Breast epithelium (tissue), 4 donors: ENCODE measurements at places on chromosomes 4 and X.

GRCh38 chrX:133650239-133650638 is 234.9 kb upstream of the GPC4 start:
- H3K4me1 ChIP-seq, result no peaks in the 10 kb centered on the region
- no peaks in the 10 kb centered on the region for H3K36me3 ChIP-seq
- peaks cover 49% of the 10 kb centered on the region for H3K27me3 ChIP-seq

GRCh38 chr4:94216394-94216793 is 8.7 kb downstream of the SMARCAD1 start:
- H3K36me3 ChIP-seq, result peaks cover 7% of the 10 kb centered on the region
- H3K27ac ChIP-seq, result no peak overlapping the region
- no peaks in the 10 kb centered on the region for H3K27me3 ChIP-seq
- no peak overlapping the region for H3K4me3 ChIP-seq
- H3K4me1 ChIP-seq, result no peaks in the 10 kb centered on the region
- no peak for DNase-seq

DNA sequence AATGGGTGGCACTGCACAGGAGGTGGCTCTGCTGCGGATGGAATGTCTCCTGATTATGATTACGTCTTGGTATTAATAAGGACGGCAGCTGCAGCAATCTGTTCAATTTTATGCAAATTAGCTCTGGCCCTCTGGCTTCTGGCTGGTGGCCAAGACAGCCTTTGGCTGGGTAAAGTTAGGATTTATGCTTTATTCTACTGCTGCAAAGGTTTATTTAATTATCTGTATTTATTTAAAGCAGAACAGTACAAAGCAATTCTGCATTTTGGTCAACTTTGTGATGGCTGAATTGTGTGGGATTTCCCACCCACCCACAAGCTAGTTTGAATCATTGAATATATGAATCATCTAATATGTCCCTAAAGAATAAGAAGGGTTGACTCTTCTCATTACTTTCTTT is 745.6 kb upstream of the FAM241A start:
- no peak overlapping the region for H3K4me3 ChIP-seq
- no peaks in the 10 kb centered on the region for H3K27me3 ChIP-seq
- no peak for DNase-seq
- no peaks in the 10 kb centered on the region for H3K4me1 ChIP-seq

DNA sequence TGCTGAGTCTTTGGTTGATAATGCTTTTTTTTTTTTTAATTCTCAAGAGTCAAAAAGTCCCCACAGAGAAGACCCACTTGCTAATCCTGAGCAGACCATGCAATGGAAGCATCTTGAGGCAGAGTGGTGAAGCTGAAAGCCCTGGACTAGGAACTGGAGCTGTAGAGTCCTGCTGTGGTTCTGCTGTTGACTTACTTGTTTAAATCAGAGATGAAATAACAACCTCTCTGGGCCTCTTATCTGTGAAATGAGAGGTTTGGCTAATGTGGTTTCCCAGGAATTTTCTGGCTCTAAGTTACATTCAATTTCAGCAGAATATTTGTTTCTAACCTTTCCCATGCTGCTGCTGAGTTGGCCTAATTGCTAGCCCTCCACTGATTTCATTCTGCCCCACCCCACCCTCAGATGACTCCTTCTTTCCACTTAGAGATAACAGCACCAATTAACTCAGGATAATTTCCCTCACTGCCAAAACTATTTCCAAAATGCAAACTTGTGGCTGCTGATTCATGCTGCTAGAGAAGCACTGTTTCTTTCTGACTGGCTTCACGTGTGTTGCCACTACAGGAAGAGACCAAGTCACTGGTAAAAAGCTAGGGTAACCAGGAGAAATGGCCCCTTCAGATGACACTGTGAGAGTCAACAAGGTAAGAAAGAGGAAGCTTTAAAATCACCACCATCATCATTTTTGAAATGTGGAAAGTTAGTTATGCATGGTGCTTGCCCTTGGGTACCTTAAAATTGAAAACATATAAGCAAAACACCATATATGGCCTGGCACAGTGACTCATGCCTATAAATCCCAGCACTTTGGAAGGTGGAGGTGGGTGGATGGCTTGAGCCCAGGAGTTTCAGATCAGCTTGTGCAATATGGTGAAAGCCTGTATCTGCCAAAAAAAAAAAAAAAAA is 326.4 kb downstream of the DCHS2 start:
- DNase-seq, result no peak
- H3K4me3 ChIP-seq, result no peak overlapping the region
- no peaks in the 10 kb centered on the region for H3K36me3 ChIP-seq
- H3K27ac ChIP-seq, result peak overlapping the region; percentile 55
- H3K4me1 ChIP-seq, result no peaks in the 10 kb centered on the region

DNA sequence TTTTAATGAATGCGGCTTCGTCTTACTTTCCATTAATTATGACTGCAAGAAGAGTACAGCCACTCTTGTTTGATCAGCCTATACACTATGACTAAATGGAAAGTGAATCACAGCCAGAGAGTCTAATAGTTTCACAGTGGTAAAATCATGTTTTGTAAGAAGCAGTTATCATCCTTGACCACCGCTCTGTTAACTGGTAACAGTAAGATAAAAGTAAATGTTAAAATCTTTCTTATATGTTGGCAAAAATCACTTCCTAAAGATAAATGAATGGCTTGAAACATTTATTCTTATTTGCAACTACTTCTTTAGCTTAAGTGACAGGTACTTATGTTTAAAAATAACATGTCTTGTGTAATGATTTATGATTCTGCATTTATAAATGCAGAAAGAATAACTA is 13.2 kb downstream of the GALNT7 start:
- H3K27me3 ChIP-seq, result no peaks in the 10 kb centered on the region
- H3K4me3 ChIP-seq, result no peak overlapping the region
- H3K27ac ChIP-seq, result no peak overlapping the region
- H3K36me3 ChIP-seq, result no peaks in the 10 kb centered on the region

DNA sequence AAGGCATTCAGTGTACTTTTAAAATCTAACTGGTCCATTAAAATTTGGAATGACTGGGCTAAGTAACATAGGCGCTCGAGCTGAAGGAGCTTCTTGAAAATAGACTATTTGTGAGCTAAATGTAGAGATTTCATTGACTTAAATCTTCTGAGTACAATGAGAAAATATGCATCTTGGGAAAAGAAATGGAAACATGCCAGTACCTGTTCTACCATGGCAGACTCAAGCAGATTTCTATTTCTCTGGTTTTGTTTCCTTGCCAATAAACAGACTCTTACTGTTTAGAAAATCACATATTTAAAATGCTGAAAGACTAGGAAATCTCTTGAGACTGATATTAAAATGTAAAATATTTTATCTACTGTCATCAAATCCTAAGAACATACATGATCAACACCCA is 678.1 kb downstream of the FAT4 start:
- no peaks in the 10 kb centered on the region for H3K36me3 ChIP-seq
- H3K4me1 ChIP-seq, result no peaks in the 10 kb centered on the region
- H3K27ac ChIP-seq, result no peak overlapping the region
- no peak for DNase-seq
- H3K4me3 ChIP-seq, result no peak overlapping the region

DNA sequence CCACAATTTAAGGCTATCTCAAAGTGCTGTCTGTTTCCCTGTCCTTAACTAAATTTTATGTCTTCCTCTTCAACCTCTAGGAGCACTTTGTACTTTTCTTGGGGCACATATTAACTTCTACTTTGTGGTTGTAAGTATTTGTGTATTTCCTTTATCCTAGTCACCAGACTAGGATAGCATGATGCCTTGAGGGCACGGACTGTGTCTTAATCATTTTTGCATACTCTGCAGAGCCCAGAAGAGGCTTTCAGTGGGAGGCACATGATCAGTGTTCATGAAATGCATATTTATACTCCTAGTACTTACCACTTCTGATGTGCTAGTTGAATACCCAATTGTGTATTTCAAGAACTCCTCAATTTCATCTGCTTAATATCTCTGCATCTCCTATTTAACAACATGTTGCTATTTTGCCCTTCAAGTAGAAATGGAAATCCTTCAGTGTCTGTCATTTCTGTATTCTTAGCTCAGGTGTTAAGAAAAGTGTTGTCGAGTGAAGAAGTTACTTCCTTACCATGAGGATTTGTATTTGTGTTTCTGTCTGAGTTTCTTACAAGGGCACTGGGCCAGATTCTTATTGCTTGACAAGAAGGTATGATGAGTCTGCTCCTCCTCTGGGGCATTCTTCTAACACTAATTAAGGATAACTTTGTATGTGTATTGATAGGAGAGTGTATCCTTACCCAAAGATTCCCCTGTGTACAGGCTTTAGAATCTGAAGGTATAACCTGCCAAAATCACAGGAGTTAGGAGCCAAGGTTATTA is 28.3 kb upstream of the PGRMC2 start:
- H3K27me3 ChIP-seq, result no peaks in the 10 kb centered on the region
- H3K4me3 ChIP-seq, result no peak overlapping the region
- no peaks in the 10 kb centered on the region for H3K4me1 ChIP-seq
- no peaks in the 10 kb centered on the region for H3K36me3 ChIP-seq
- DNase-seq, result no peak

DNA sequence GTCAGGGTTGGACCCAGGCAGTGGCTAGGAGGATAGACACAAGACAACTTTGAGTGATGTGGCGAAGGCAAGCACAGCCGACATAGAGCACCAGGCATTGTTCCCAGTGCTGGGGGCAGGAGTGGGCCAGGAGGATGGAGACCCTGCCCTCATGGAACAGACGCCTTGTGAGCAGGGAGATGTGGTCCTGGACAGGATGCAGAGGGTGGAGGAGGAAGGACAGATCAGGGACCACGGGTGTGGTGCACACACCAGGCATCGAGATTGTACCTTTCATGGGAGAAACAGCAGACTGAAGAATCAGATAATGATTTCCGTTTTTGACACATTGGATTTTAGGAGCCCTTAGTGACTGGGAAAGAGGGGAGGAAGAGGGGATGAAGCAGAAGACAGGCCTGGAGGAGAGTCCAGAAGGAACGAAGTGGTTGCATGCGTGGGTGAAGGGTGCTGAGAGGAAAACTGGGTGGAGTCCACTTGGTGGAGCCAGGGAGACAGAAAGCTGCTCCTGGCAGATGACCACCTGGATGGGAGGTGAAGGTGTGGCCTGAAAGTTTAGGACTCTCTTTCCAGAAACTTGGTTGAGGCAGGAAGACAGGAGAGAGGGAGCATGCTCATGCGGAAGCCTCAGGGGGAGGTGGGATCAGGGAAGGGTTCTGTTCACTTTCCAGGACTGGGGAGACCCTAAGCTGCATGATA is 27.9 kb upstream of the MAP3K15 start:
- no peaks in the 10 kb centered on the region for H3K4me1 ChIP-seq
- no peak overlapping the region for H3K4me3 ChIP-seq
- no peak for DNase-seq
- H3K36me3 ChIP-seq, result no peaks in the 10 kb centered on the region
- peaks cover 50% of the 10 kb centered on the region for H3K27me3 ChIP-seq

- no peak overlapping the region for H3K4me3 ChIP-seq
- DNase-seq, result no peak
- H3K27ac ChIP-seq, result no peak overlapping the region
- H3K4me1 ChIP-seq, result no peaks in the 10 kb centered on the region
Measured at GRCh38 chr4:69823481-69824186, 36.3 kb downstream of the SULT1E1 start.

DNA sequence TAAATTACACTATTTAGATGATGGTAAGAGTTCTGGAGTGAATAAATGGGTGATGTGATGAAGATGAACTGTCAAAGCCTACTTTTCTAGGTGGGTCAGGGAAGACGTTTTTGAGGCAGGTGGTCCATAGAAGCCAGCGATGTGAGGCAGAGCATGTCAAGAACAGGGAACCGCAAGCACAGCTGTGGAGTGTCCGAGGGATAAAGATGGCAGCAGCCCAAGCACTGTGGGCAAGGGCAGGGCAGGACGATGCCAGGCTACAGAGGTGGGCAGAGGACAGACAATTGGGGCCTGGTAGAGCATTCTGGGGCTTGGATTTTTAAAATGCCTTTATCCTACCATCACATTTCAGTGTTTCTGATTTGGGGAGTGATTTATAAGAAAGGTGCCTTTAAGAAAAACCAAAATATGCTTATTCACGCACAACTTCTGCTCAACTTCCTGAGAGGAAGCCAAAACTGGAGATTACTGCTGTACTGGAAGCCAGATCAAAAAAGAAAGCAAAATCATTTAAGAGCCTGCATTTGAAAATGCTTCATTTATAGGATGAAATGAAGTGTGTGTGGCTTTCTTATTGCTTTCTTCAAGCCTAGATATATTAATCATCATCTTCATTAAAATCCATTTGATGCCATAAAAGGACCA is 119.0 kb upstream of the WDR17 start:
- DNase-seq, result no peak
- no peak overlapping the region for H3K27ac ChIP-seq
- H3K36me3 ChIP-seq, result no peaks in the 10 kb centered on the region
- H3K27me3 ChIP-seq, result no peaks in the 10 kb centered on the region
- no peaks in the 10 kb centered on the region for H3K4me1 ChIP-seq

DNA sequence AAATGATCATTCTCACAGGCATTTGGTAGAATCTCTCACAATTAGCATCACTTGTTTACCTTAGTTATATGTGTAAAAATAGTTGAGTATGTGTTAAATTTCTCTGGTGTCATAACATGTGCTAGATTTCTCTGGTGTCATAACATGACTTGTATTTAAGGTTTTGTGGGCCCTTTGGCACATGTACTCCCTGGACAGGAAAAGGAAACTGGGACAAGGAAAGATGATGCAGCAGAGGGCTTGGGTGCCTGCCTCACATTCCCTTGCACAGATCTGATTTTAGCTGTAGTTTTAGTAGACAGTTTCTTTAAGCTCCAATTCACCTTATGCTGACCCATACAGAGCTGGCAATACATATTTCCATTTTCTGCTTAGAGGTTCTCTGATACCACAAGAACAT is 726.0 kb downstream of the C4orf33 start:
- no peak overlapping the region for H3K4me3 ChIP-seq
- H3K36me3 ChIP-seq, result no peaks in the 10 kb centered on the region
- H3K27ac ChIP-seq, result no peak overlapping the region
- no peaks in the 10 kb centered on the region for H3K27me3 ChIP-seq

GRCh38 chr4:8286719-8287342 is 17.3 kb downstream of the HTRA3 start:
- no peaks in the 10 kb centered on the region for H3K4me1 ChIP-seq
- no peak overlapping the region for H3K4me3 ChIP-seq
- H3K36me3 ChIP-seq, result no peaks in the 10 kb centered on the region

DNA sequence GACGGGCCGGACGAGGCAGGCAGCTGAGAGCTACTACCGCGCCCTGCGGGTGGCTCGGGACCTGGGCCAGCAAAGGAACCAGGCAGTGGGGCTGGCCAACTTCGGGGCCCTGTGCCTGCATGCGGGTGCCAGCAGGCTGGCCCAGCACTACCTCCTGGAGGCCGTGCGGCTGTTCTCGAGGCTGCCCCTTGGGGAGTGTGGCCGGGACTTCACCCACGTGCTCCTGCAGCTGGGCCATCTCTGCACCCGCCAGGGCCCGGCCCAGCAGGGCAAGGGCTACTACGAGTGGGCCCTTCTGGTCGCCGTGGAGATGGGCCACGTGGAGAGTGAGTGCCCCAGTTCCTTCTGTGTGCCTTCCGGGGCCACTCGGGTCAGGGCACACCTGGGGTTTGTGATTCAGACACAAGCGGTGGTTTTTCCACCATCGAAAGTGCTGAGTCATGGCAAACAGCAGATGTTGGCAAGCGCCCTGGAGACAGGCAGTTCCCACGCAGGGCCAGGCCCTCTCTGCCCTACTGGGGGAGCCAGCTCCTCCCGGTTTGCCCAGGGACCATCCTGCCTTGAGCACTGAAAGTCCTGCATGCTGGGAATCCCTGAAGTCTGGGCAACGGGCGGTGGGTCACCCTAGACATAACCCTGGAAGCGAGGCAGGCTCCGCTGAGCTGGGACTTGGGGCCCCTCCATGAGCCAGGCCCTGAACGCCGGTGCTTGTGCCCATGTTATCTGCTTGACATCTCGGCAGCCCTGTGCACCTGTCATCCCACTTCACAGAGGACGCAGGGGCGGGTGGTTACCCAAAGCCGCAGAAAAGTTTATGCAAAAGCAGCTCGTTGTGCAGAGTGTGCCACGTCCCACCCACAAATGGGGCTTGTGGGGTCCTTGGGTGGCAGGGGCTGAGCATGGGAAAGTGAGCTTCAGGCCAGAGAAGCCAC is 29.5 kb downstream of the SH3TC1 start:
- no peaks in the 10 kb centered on the region for H3K27me3 ChIP-seq
- DNase-seq, result no peak
- H3K4me1 ChIP-seq, result peaks cover 6% of the 10 kb centered on the region
- peak overlapping the region; percentile 68 for H3K27ac ChIP-seq
